ENCODE measurements at places on chromosomes 13 and 19. TPM values are rescaled to one million over a fixed set of nuclear protein-coding genes. Genes with fewer than 3 reads are reported as not detected.
A peak's percentile ranks its signal among the peaks of the same experiment; 100 is the strongest.

DNA sequence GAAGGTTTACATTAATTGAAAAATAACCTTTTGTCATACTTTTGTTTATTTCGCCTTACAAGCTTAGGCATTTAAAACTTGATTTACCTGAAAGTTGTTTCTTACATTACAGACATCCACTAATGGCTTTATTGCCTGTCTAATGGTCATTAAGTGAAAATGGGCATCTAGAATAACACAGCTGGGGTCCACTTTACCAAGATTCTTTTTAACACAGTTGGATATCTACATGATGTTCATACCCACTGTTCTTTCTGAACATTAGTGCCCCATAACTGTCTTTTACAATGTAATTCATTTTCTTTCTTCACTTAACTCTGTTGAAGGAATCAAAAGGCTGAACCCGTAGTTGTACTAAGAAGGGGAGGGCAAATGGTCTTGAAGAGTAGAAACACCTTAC, 19.8 kb upstream of the KLHL1 start:
- no peak for DNase-seq

DNA sequence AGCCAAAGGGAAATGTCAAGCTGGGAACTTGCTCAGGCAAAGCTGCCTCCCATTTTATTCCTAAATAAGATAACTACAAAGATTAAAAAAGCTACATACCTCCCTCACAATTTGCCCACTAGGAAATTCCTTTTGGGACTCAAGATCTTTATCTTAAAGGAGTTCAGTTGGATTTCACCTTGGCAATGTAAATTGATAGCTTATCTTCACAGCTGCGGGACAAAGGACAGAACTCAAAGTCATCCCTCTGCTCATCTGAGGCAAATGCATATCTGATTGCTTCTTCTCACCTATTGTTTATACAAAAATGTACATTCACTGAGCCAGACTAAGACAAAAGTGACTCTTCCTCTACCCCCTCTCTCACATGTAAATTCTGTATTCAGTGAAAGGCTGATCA, 47.8 kb downstream of the FGF14 start:
- DNase-seq = no peak

DNA sequence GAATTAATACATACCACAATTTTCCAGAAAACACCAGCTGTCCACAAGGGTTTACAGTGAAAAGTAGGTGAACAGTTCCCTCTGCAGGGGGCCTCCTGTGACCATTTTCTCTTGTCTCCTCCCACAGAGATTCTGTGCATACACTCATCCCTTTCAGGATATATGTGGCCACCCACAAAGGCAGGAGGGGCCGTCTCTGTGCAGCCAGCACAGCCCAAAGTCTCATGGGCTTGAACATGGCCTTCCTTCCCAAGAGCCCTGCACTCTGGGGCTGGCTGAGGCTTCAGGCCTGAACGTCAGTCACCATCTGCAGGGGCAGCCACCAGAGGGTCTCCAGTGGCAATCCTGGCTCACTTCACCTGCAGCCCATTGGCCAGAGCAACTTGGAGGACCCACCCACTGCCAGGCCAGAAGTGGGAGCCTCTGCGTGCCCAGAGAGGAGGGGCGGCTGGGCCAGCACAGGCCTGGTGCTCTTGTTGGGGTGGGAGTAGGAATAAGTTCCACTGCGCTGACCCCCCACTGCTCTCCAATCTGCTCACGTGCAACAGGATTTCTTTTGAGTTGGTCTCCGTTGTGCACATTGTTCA, 25.1 kb downstream of the TMEM161A start:
- no peak for DNase-seq

DNA sequence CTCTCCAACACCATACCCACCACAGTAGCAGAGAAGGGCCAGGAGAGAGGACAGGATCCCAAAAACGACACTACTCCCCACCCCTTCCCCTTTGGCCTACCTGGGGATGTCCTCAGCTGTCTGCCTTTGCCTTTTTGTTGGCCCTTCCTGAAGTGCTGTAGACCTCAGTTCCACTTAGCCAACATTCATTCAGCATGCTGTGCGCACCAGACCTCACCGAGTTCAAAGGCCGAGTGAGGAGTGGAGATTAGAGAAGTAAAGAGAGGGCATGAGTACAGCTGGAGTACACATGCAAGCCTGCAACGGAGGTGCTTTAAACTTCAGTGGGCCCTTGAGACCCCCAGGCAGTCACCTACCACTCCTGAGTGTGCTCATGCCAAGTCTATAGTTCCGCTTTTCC, 99.0 kb downstream of the TEX26 start:
- no peak for DNase-seq

DNA sequence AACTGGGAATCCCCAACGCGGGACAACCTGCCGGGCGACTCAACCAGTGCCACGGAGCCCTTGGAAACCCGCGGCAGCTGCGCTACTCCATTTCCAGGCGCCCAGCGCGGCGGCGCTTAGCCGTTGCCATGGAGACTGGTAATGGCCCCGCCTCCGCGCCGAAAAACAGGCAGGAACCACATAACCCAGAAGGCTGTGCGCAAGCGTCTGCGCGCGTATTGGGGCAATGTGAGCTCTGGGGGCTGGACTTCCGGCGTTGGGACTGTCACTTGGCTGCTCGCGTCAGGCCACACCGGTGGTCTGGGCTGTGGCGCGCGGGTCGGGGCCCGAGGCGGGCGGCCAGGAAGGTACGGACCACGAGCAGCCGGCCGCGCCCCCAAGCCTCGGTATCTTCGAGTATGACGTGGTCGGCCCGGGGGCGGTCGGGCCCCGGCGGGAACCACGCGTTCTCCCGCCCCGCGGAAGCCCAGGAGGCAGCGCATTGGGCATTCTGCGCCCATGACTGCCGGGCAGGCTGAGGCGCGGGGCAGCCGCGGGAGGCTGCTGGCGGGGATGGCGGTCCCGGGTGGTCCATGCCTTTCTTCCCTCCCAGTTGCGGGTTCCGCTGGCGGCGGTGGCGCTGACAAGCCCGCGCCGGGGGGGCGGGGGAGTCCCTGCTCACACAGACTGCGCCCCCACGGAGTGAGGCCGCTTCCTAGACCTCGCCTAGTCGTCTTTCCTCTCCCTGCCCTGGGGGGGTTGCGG, at the start of gene ZNF324B:
Gene ZNF324B, plus strand, starts transcription at position 265 of the 744 bp plus-strand sequence. CDS start 2,080 bp downstream, outside the sequence.
- DNase-seq = peak; percentile 91

CAPN12 gene
- polyA plus RNA-seq = 0.92 TPM
